NCI-H524 treated with DMSO at 0.1 percent for 48 hours (cell line): ENCODE measurements at places on chromosomes 3 and 15.

DNA sequence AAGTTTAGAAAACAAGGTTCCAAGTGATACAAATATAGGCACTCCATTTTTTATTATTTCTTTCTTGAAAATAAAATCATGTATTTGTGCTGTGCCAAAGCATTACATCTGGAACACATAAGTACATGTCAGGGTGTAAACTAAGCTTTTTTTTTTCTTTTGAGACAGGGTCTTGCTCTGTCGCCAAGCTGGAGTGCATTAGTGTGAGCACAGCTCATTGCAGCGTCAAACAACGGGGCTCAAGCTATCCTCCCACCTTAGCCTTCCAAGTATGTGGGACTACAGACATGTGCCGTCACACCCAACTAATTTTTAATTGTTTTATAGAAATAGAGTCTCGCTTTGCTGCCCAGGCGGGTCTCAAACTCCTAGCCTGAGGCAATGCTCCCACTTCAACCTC lies 9.0 kb downstream of the SPATA12 start:
- no peak for DNase-seq

DNA sequence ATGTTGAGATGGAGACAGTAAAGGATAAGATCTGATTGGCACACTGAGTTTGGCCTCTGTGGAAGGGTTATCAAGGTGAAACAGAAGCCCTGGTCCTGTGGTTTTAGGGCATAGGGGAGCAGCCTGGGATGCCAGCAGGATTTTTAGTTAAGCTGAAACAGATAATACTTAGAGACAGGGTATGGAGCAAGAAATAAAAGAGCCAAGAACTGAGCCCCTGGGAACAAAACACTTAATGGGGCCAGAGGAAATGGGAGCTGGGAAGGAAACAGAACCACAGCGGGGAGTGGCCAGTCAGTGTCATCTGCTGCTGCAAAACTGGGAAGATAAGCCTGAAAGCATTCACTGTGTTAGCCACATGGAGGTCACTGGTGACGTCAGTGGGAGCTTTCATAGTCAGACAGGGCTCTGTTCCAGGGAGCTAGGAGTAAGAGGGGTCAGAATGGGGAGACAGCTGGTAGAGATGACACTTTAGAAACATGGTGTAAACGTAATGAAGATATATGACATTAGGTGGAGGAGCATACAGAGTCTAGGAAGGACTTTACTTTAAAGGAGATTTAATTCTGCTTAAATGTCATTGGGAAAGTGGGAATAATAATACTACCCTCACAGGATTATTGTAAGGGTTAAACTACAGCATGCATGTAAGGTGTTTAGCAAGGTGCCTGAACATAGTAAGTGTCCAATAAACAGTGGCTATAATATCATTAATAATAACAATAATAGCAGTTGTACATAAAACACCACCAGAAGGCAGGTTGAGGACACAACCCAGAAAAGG lies 172.7 kb upstream of the CTNNB1 start:
- DNase-seq = no peak

- no peak for DNase-seq
These were observed 31.3 kb downstream of the FBXO45 start for GRCh38 chr3:196599734-196600128.

DNA sequence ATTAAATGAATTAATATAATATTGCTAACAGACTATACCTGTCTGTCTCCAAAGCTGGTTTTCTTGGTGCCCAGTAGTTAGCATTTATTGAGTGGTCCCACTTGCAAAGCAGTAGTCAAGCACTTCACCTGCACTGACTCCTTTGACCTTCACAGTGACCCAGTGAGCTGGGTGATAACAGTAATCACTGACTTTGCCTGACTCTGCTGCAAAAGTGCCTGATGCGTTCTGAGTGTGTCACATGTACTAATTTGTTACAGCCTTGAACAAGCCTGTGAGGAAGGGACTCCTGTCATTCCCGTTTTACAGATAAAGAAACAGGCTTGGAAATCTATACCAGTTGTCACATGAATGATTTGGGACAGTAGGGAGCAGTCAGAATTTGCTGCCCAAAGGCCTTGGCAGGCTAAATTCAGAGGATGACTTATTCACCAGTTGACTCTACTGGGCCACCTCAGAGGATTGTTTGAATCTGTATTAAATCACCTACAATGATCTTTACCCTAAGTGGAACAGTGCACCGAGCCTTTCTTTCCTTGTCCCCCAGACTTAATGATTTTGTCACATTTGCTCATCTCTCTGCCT lies 116.6 kb upstream of the PLXNA1 start:
- DNase-seq = no peak

GRCh38 chr3:40109641-40110490 lies 199.6 kb upstream of the EIF1B start:
- no peak for DNase-seq

GRCh38 chr3:195568630-195569029 lies 15.1 kb downstream of the APOD start:
- DNase-seq = no peak

GRCh38 chr3:127114337-127115070 lies 78.4 kb upstream of the PRR23E start:
- peak; percentile 59 for DNase-seq

GRCh38 chr3:32177702-32178198 lies 60.7 kb upstream of the CMTM8 start:
- DNase-seq = peak; percentile 37

DNA sequence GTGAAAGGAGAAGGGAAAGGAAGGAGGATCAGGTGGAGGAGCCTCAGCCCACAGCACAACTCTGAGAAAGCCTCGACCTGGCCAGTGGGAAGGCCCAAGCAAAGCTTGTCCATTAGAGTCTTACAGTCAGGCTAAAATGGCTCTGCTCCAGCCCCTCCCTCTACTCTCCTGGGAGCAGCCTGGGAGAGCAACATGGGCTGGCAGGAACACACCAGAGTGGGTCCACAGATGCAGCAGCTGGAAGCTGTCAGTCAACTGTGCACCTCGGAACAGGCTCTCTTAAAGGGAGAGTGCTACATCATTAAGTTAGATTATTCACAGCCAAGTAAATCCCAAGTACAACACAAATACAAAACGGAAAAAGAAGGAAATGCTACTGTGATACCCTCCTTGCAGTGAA lies 98.0 kb upstream of the LIMD1 start:
- DNase-seq = no peak

DNA sequence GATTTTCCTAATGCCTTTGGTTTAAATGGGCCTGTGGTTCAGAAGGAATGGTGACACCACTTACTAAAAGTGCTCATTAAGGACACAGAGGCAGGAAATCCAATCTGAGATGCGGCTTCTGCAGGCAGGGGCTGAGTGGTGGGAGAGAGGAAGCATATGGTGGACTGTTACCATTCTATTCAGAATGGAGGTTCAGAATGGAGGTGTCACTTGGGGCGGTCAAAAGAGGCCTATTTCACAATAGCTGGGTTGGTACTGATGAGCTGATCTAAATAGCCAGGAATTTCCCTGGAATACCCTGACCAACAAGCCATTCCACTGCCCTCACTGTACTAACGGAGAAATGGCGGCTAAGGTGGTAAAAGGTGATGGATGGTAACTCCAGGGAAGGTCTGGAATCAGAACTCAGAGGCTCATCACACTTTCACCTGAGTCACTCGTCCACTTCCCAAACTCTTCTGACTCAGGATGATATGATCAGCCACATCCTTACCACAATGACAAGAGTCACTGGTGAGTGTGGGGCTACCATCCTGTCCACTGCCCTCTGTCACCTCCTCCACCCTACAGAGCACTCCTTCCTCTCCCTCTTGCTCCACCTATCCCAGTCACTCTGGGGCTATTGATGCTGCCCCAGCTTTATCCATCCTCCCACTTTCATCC lies 15.7 kb downstream of the RFT1 start:
- no peak for DNase-seq

DNA sequence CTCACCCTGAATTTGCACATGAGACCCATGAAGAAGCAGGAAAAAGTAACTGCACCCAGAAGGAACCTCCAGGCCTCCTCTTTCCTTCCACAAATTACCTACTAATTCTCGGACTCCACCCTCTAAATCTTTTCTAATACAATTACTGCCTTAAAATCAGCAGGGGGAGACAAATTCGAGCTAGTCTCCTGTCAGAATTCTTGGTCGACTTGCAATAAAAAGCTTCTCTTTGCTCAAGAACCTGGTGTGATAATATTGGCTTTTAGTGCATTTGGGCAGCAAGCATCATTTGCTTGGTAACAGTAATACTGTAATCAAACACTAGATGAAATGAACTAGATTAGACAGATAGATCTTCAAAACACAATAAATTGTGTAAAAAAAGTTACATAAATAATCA lies 281.9 kb downstream of the RAP2B start:
- DNase-seq = no peak

- no peak for DNase-seq
These were observed 60.2 kb downstream of the DENND4A start for GRCh38 chr15:65731926-65732325.

GRCh38 chr3:31533169-31534064 lies 692 bp downstream of the STT3B start:
- DNase-seq = no peak

- no peak for DNase-seq
These were observed 22.5 kb downstream of the GPD1L start for GRCh38 chr3:32128936-32129335.

- DNase-seq = no peak
These were observed 552.6 kb downstream of the NSUN3 start for GRCh38 chr3:94615275-94616065.

- no peak for DNase-seq
These were observed 514.3 kb upstream of the PPP2R3A start for GRCh38 chr3:135451037-135451785.

DNA sequence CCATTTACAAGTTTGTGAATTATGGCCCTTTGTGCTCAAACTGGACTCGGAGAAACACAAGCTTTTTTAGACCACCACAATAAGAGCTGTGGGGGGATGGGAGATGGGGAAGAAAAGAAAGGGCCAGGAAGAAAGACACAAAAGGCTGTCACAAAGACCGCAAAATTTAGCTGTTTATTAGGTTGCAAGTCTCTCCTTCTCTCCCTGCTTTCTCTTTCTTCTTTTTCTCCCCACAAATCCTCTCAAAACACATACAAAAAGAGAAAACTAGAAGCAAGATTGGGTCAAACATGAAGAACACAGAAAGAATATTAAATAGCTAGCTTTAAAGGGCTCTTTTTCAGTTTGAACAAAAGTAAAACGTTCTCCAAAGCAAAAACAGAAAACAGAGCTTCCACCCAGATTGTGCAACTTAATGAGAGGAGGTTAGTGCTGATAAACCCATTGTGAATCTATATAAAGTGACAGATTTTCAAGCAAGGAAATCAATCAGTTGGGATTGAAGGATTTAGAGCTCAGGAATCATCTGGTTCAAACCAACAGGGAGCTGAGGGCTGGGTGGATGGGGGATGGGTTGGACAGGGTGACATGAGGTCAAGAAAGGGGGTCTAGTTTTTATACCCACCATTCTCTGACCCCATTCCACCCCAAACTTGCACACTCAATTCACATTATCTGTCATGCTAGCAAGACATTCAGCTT lies 87.3 kb downstream of the DHX30 start:
- no peak for DNase-seq

DNA sequence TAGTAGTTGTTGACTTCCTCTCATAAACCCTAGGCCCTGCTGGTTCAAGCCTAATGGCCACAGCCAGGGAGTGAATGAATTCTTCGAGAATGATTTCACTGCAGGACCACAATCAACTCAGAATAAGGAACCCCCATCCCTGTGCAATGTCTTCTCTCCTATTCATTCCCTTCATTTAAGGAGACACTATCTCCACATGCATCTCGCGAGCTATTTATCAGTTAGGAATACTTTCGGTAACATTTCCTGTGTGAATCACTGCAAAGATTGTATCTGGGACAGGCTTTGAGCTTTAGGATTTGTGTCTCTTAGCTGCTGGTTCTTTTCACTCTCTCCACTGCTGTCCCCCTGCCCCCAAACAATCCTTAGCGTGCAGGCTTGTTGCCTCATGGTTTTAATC lies 94.4 kb downstream of the MYLK start:
- no peak for DNase-seq
